ENCODE measurements at places on chromosomes 12 and 14.
A peak's percentile ranks its signal among the peaks of the same experiment; 100 is the strongest.

DNA sequence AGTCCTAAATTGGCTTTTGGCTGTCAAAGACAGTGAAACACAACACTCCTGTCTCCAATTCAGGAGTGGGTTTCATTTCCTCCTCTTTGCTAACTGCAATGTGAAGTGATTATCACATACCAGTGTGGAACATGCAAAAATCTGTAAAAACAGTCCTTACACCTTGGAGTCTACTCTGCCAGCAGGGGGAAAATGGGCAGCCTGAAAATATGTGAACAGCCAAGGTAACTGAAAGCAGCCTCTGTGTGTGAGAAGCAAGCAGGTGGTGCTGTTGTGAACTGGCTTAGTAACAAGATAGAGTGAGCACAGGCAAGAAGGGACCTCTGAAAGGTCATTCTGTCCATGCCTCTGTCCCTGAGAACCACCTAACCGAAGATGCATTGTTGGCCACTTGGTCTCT lies 6.0 kb downstream of the PRMT8 start:
- DNase-seq = no peak

DNA sequence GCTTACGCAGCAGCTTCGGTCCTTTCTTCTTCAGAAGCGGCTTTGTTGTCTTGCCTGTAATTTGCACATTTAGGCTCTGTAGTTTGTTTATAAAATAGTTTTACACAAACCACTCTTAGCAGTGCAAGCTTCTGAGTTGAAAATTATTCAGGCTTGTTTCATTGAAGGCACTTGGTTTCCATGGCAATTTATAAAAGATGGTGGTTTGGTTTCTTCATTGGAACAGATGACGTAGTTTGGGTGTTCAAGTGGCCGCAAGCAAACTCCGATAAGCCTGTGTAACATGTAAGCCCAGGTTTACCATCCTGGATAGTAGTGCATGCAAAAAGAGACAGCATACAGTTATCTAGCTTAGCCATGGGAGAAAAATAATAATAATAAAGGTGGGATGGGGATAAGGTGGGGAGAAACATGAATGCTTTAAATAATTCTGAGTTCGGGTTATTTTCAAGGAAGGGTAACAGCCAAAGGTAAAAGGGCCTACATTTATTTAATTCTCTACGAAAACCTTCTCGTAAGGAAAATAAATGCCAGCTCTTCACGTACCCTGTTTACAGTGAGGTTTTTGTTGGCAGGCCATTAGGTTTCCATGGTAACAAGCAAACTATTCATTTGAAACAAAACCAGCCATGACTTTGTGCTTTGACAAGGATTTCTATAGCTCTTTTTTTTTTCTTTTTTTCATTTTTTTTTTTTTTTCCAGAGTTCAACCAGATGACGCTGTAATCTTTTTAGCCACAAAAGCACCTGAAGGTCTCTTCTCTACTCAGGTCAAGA lies 189.6 kb upstream of the RPL10L start:
- DNase-seq = no peak

GRCh38 chr12:19941096-19941495 lies 427.2 kb upstream of the PDE3A start:
- DNase-seq = no peak

GRCh38 chr12:54191126-54191525 lies 2.3 kb upstream of the SMUG1 start:
- no peak for DNase-seq

- peak; percentile 18 for DNase-seq
Observed at GRCh38 chr12:100138048-100138802, 4.4 kb downstream of the BLTP3B start.

DNA sequence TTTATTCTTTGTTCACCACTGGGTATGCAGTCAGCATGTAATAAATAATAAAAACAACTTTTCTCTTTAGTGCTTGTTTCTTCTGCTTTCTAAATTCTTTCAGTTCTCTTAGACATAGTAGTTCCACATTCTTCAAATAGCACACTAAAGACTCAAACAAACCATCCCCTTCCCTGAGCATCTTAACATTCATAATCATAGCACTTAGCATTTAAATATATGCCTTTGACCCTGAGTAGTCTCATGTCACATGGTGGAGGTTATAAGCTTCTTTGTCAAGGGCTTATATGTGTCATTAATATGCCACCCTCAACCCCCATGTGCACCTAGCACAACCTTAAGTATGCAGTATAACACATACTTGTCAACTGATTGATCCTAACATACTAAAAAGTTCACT lies 212.7 kb downstream of the PHLDA1 start:
- no peak for DNase-seq

- DNase-seq = no peak
Observed at GRCh38 chr12:122517877-122518276, 8.9 kb downstream of the RSRC2 start.

- no peak for DNase-seq
Observed at GRCh38 chr12:107296681-107297089, 203.3 kb upstream of the CRY1 start.

Data from naive B cell (primary cell).